ENCODE measurements at places on chromosomes 5 and 9.

DNA sequence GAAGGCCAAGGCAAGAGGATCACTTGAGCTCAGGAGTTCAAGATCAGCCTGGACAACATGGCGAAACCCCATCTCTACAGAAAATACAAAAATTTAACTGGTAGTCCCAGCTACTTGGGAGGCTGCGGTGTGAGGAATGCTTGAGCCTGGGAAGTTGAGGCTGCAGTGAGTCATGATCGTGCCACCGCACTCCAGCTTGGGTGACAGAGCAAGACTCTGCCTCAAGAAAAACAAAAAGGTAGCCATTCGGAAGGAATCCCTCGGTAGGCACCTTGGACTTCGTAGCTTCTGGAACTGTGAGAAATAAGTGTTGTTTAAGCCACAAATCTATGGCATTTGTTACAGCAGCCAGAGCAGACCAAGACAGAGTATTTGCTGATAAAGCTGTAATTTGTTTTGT lies 174.2 kb downstream of the DCP2 start:
- DNase-seq: no peak

- DNase-seq: no peak
Observed at GRCh38 chr5:139473105-139473504, 2.3 kb downstream of the SMIM33 start.

DNA sequence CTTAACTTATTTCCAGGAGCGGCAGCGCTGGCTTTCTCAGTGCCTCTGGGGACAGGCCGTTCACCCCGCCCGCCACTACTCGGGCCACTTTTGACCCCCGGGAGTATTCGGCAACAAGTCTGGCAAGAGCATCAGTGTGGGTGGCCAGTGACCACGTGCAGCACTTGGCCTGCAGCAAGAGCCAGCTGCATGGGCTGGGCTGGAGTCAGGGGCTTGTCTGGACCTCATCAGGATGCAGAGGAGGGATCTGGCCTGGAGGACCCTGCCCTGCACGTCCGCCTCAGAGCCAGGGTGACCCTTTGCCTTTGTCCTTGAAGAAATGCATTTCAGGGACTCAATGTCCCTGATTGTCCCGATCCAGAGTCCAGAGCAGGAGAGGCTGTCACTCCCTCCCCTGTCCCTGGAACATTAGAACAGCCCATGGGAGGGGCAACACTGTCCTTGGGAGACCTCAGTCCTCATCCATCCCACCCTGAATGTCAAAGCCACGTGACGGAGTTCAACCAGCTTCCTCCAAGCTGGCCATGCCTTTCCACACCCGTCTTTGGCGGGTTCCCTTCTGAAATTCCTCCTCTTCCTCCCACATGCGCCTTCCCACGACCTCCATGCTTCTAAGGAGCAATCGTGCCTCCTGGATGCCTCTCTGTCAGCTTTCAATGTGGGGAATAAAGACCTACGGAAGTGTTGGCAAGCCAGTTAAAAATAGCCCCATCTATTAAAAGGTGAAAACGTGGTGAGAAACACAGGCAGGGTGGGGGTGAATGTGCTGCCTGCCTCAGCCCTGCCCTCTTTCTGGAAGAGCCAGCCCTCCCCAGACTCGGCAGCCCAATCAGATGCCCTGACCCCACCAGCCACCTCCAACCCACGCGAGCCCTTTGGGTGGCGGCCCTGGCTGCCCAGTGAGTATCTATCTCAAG lies 99.0 kb downstream of the OLFM1 start:
- no peak for DNase-seq

DNA sequence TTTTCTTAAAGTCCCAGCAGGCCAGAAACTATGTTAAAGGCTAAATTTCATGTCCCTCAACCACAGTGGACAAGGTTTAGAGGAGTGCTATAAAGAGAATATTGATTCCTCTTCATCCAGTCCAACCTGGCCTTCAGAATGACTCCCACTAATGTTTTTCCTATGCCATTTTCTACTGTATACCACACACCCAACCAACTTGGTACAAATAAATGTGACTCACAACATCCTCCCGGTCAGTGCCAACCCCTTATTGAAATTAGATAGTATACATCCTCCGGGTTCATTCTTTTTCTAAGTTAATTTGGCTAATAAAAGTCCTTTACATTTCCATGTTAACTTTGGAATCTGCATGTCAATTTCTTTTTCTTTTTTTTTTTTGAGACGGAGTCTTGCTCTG lies 215.1 kb downstream of the TSSK1B start:
- DNase-seq: no peak

DNA sequence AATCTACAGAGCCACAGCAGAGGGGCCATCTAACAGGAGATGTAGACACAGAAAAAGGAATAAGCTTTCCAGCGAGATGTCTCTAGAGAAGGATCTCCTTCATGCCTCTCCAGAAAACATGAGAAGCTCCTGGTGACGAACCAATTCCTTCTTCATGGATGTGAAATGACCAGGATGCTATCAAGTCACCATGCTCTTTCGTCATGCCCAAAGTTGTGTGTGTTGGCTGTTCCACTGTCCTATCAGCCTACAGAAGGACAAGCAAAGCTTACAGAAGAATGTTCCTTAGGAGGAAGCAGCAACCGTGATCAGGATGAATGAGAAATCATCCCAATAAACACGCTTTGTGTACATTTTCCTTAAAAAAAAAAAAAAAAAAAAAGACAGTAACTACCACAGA lies 54.4 kb downstream of the ALDH7A1 start:
- DNase-seq: no peak

- peak; percentile 39 for DNase-seq
Observed at GRCh38 chr5:32852535-32852934, 141.4 kb downstream of the NPR3 start.

GRCh38 chr5:172407822-172408221 lies 46.5 kb downstream of the SH3PXD2B start:
- DNase-seq: no peak

DNA sequence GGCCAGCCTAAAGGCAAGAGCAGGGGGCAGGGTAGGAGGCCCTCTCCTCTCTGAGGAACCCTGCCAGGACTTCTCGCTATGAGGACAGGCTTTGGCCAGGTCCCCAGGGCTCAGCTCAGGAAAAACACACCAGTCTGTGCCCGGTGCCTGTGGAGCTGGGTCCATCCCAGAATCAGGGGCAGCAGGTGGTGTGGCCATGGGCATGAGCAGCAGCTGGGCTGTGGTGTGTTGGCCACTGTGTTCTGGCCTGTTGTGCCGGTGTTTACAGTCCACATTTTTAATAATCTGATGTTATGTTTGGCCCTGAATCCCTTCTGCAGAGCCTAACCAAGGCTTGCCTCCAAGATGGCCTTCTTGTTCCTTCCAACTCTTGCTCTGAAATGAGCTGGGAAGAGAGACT lies 77.0 kb downstream of the FGF18 start:
- DNase-seq: no peak

DNA sequence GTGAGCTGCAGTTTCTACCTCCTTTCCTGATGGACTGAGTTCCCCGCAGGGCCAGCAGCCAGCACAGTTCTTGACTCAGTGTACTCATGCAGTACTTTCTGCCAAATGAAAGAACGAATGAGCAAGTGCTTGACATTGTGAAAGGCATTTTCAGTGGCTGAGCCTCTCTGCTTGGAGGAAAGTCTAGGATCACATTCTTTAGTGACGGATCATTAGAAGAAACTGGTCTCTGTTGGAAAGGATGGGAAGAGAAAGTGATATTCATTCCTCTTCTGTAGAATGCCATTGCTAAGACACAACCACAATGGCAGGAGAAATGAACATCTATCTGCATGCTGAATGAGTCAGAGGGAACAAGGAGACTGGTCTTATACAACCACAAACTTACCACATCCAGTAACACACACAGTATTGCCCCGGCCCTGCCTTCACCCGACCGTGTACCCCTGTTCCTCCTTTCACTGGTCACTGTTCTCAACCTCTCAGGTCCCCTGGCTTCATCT lies 206.9 kb downstream of the CRB2 start:
- no peak for DNase-seq

- peak; percentile 74 for DNase-seq
Observed at GRCh38 chr5:150122158-150122510, 33.5 kb downstream of the PDGFRB start.

GRCh38 chr9:27571011-27571410 lies 2.3 kb downstream of the C9orf72 start:
- no peak for DNase-seq

DNA sequence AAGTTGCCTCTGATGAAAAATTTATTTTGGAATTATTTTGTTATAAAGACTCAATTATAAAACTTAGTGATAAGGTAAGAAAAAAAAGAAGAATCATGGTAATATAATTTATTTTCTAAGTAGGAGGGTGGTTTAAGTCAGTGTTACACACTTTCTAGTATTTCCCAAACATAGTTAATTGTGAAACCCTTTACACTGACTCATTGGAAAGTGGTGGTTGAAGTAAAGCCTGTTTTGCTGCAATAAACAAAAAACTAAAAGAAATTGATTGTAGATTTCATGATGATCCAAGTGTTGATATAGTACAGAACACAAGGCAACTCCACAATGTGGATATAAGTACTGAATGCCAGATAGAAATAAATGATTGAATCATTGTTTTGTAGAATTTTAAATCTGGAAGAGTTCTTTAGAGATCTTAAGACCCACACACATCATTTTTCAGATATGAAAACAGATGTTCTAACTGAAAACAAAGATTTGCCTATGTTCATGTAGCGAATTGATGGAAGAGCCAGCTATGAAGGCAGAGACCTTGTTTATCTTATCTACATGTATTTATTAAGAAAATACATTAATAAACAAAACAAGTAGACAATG lies 539.8 kb downstream of the PRELID2 start:
- DNase-seq: no peak

- no peak for DNase-seq
Observed at GRCh38 chr9:94061864-94062263, 22.4 kb upstream of the PTPDC1 start.

GRCh38 chr5:13498279-13498678 lies 446.2 kb downstream of the DNAH5 start:
- no peak for DNase-seq

GRCh38 chr9:132044176-132044875 lies 35.3 kb downstream of the MED27 start:
- no peak for DNase-seq

- no peak for DNase-seq
Observed at GRCh38 chr9:102459828-102460227, 535.3 kb upstream of the CYLC2 start.

DNA sequence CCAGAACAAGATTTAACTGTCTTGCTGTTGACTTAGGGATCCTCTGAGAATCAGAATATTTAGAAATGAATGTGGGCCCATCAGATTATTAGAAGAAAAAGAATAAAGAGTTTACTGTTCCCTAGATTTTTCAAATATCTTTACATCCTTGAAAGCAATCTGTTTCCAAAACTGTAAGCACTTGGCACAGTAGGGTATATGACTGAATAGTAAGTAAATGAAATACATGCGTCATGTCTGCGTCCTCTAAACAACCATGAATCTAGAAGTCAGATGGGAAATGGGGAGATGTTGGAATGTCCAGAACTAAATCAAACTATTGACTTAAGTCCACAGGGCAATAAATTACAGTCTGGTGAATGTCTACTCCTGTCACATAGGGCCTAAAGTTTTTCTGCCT lies 26.1 kb downstream of the TTC23L start:
- DNase-seq: no peak

DNA sequence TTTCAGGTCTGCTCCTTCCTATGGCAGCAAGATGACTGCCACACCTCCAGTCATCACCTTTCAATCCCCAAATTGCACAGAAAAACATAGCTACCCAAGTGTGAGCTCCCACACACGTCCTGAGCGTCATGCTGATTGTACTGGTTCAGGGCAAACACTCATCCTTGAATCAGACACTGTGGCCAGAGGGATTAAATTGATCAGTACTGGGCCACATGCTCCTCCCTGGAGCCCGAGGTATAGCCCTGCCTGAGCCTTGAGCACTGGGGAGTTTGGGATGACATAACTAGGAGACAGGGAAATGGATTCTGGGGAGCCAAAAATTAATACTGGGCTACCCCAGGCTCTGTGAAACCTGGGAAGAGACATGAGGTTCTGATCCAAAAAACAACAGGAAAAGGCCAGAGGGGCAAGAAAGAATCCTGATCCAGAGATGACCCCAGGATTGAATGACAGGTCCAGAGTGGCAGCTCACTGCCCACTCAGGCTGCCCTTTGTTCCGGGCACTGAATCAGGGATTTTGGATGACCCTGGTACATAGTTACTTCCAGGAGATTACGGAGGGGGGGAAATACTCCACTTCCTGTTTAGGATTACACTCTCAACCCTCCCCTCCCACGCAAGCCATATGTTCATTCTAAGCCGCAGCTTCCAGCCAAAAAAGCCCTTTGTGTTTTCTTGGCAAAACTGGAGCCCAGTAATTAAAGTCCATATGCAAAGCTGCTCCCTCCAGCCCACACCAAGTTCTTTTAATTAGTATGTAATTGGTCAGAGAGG lies 141.6 kb upstream of the SPRY4 start:
- no peak for DNase-seq

- no peak for DNase-seq
Observed at GRCh38 chr5:55742778-55743177, 4.9 kb downstream of the DDX4 start.
